ENCODE measurements at places on chromosomes 7 and 10. TPM values are rescaled to one million over a fixed set of nuclear protein-coding genes. Genes with fewer than 3 reads are reported as not detected.
A peak's percentile ranks its signal among the peaks of the same experiment; 100 is the strongest.

TRIM50 gene
- polyA plus RNA-seq, result 0.57 TPM

GRCh38 chr10:130422366-130423324, 286.5 kb downstream of the GLRX3 start:
- DNase-seq, result no peak

DNA sequence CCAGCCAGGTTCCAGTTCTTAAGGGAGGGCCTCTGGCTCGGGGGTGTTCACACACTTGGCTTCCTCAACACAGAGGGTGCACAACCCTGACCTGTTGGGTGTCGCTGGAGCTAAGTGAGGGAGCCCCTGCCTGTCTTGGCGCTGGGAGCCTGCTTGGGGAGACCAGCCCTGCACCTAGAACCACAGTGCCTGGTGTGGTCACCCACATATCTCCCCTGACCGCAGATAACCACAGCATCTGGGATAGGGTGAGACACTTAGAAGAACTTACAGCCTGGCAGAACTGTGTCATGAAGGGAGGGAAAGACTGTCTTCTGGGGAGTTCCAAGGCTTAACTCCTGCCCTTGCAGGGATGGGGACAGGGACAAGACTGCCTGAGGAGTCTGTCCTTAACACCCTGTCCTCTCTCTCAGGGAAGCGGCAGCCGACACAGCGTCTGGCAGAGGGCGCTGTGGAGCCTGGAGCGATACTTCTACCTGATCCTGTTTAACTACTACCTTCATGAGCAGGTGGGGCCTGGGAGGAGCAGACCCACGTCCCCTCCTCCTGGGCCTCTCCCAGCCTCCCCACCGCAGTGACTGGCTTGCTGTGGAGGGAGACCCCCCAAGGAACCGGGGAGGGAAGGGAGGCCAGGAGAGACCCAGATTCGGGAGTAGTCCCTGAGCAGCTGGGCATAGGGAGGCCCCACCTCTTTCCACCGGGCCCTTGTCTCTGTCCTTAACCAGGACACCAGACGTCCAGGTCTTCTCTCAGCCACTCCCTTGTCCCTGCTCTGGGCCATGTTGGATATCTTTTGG, 59.0 kb downstream of the PALD1 start:
- no peak for DNase-seq

DNA sequence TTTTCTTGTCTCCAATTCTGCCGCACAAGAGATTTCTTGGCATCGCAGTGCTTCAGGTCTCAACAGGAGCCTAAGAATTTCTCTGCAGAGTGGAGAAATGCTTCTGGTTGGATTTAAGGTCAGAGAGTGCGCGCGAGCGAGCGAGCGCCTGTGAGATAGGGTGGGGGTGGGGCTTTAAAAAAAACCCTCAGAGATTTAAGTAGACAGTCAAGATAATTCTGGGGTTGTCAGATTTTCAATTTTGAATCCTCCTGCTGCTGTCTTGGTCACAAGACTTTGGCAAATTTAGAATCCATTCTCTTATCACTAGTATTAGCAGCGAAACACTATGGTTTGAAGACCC, 49.7 kb downstream of the CPEB3 start:
- DNase-seq, result peak; percentile 2

SCART1 gene
- polyA plus RNA-seq, result 1.1 TPM

Measured in hindlimb muscle (tissue), 1 donor.